ENCODE measurements at places on chromosomes 5 and 9.

DNA sequence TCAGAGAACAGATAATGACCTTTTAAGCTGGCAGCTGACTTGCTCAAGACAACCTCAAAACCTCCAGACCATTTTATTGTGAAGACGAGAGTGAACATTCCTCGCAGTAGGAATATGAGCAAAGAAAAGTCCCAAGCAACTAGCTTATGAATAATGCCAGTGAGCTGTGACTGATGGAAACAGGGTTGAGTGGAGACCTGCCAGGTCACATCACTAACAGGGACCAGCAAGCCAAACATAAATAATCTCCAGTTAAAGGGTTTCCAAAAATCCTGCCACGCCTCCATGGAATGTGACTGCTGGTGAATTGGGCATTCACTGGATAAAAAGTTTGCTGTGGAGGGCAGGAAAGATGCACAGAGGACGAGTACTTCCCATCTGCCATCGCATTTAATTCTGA, 185.4 kb downstream of the CRB2 start:
- DNase-seq = no peak

DNA sequence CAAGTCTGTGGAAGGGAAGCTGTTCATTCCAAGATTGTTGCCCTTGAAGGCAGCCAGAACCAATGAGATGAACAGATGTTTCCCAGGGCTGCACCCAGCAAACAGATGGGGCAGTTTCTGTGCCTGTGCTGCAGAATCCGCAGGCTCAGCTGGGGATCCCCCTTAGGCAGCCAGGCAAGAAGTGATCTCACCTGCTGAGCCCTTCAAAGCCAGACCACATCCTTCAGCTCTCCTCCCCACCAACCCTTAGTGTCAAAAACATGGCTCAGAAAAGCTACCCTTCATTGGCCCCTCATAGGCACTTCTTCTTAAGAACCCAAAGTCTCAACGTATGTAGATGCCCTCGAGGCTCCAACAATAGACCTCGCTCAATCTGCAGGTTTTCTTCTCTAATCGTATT, 626.7 kb downstream of the CCDC171 start:
- DNase-seq = no peak

- no peak for DNase-seq
These were observed 34.7 kb upstream of the GFPT2 start for GRCh38 chr5:180387798-180388197.

DNA sequence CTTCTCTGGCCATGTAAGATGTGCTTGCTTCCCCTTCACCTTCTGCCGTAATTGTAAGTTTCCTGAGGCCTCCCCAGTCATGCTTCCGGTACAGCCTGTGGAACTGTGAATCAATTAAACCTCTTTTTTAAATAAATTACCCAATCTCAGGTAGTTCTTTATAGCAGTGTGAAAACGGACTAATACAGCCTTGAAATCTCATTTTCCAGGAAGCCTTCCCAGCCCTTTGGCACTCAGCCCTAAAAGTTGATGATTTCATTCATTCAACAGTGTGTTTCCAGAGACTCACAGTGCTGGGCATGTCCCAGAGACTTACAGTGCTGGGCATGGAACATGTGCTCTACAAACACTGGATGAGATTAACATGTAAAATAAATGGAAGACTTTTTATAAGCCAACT, 135.8 kb downstream of the DCP2 start:
- DNase-seq = no peak

DNA sequence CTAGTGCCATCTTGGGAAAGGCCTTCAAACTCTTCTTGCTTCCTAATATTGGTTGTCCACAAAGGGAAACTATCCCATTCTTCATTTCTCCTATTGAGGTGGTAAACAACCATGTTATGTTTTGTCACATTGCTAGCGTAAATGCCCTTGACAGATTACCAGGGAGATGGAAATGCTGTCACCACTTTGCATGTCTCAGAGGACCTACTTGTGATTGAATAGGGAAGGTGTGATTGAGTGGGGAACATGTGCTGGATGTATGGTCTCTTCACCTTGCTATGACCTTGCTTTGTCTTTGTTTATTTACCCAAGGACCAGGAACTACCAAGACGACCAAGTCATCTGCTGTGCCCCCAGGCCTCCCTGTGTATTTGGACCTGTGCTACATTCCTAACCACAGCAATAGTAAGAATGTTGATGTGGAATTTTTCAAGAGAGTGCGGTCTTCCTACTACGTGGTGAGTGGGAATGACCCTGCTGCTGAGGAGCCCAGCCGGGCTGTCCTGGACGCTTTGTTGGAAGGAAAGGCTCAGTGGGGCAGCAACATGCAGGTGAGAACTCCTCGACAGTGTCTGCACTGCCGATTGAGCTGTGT, 96.1 kb downstream of the MAP1B start:
- no peak for DNase-seq
